CD4-positive, alpha-beta T cell treated with Interleukin-12 subunit alpha and Interleukin-12 subunit beta, for 1 hour (primary cell): ENCODE measurements at places on chromosomes 5 and 9.

DNA sequence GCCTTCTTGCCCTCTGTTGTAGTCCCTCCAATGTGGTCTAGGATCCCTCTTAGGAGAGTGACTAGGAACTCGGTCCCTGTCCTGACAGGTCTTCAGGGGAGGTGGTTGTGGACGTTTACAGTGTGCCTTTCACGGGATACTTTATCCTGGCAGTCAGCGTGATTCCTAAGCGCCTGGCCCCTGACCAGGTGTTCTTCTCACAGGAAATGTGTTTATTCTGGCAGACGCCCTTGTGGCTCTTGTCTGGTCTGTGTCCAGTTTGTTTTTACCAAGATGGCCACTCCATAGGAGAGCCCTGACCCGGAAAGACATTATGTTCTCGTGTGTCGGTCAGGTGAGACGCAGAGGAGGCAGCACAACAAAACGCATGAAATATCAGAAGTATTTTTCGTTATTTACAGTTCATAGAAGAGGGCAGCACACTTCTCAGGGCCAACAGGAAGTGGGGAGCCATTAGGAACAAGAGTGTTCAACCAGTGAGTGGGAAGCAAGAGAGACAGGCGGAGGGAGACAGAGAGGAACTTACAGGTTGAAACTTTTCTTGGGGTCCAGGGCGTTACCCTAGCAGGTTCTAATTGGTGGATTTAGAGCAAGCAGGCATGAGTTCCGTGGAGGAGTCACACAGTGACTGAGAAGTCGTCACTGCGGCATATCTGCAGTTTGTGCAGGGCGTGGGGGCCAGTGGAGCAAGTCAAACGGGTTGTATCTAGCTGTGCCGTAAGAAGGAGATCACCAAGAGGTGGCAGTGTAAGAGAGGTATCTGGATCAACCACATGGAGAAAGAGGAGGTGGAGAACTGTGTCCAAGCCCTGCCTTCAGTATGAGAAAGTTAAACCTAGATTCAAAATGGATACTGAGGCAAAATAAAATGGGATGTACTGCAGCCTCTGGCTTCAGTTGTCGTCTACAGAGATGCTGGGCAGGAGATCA is 412.9 kb downstream of the ZSWIM6 start:
- DNase-seq: no peak

- no peak for DNase-seq
Measured at GRCh38 chr9:30584559-30584958, 1799.9 kb upstream of the ACO1 start.

- DNase-seq: peak; percentile 36
Measured at GRCh38 chr9:135905380-135906258, 1.7 kb downstream of the CAMSAP1 start.

DNA sequence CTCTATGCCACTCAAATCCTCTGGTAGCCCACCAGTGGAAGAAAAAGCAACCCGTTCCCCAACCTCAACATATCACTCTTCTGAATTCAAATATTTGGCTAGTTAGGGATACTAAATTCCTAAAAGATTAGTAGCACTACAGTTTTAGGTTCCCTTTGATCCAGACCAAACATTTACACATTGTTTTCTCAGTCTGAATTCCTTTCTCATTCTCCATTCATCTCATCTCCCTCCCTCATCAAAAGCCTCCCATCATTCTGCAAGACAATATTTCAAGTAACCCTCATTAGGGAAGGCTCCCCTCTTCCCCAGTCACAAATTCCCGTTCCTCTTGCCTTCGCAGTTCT is 26.3 kb downstream of the ADAM19 start:
- DNase-seq: no peak

DNA sequence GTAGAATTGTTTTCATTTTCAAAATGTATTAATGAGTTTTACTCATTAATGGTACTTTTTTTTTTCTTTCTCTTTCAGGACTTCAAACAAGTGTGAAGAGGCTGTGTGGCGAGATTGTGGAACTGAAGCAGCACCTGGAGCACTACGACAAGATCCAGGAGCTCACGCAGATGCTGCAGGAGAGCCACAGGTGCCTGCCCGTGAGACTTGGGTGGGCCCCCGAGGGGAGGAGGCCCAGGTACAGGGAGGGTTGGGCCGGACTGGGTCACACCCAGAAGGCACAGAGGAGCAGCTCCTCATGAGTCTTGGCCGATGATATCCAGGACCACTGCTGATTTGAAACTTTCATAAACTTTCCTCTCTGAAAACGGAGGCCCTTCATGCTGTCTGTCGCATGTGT is 35.6 kb downstream of the CEP72 start:
- no peak for DNase-seq

- DNase-seq: no peak
Measured at GRCh38 chr5:84535281-84535680, 150.6 kb upstream of the EDIL3 start.
